NCI-H187 (cell line): ENCODE measurements at places on chromosomes 4 and X.

DNA sequence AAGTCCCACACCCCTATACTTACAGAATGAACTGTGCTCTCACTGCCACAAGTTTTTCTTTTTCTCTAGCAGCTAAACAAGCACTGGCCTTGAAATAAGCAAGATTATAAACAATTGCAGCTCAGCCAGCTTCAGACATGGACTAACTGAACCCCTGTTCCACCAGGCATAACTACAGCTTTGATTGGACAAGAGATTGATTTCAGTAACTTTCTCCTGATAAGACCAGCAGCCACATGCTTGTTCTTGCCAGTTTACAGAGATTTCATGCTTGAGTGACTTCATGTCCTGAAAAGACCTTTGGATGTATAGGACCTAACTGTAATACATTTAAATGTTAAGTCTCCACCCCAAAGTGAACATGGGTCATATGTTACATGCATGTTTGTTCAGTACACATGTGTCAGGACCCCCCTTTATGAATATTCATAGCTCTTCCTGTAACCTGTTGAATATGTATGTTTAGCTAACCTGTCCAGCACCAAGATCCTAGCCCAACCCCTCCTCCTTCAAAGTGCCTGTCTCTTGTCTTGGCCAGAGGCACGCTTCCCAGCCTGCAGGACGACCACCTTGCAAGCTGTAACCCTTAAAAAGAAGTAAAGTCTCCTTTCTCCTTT, 27.9 kb downstream of the ZNF275 start:
- no peak for DNase-seq

- DNase-seq = no peak
Measured at GRCh38 chrX:74521961-74522751, 92.3 kb downstream of the RLIM start.

- peak; percentile 32 for DNase-seq
Measured at GRCh38 chrX:145405012-145405411, 157.7 kb downstream of the SPANXN1 start.

GRCh38 chr4:6926681-6927478, 17.3 kb downstream of the TBC1D14 start:
- no peak for DNase-seq

DNA sequence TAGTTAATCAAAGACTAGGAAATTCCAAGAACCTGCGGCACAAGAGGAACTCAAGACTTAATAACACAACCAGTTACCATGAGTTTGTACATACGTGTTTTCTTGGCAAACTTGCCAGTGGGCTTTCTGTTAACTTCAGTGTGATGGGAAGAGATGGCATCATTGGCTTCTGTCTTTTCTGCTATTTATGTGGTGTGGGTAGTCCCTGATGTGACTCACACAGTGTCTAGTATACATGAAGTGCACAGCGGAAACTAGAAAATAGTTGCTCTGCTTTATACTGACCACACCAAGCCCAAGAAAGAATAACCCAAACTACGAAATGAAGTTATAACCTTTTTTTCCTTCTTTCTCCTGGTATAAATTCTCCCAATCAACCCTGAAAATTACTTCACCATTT, 24.5 kb downstream of the DAPP1 start:
- DNase-seq = no peak

DNA sequence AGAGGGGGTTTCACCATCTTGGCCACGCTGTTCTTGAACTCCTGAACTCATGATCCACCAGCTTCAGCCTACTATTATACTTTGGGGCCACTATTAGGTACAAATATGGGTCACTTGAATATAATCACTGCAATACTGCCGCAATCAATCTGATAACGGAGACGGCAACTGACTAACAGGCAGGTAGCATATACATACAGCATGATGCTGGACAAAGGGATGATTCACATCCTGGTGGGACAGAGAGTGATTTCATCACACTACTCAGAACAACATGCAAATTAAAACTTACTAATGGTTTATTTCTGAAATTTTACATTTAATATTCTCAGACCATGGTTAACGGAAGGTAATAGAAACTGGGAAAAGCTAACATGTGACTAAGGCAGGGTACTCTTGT, 10.9 kb downstream of the LRBA start:
- DNase-seq = no peak

DNA sequence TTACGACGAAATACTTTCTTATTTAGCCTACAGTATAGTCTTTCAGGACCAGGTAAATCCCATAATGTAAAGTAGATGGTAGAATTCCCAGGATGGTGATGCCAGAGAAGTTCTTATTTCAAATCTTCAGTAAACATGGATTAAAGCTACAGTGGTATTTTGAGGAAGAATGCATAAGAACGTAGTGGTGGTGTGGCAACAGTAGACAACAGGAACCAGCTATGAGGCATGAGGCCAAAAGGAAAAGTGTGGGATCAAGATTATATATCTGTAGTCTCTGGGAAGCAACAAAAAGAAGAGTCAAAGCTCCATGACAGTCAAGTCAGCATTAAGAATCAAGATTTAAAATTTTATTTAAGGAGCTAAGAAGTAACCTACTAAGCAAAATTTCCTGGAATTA, 60.2 kb downstream of the METTL14 start:
- DNase-seq = no peak

DNA sequence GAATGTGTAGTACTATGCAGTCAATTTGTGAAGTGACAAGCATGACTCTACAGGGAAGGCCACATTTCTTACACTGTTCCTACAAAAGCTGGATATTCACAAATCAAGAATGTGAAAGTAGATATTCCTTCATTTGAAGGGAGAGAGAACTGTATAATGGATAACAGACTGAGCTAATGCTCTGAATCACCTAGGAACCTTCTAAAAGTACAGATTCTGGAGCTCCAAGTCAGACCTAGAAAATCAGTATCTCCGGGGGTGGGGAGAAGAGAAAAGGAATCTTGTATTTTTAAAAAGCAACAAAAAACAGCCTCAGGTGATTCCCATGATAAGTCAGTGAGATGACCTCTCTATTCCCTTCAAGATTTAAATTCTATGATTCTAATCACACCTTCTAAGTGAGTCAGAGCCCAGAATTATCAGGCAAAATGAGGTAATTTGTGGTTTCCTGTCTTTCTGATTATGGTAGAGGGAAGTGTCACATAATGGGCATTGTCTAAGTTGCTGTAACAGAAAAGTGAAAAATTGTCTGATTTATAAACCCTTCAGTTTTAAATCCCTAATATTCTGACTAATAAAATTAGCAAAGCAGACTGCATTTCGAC, 80.9 kb downstream of the IL21 start:
- DNase-seq = no peak

DNA sequence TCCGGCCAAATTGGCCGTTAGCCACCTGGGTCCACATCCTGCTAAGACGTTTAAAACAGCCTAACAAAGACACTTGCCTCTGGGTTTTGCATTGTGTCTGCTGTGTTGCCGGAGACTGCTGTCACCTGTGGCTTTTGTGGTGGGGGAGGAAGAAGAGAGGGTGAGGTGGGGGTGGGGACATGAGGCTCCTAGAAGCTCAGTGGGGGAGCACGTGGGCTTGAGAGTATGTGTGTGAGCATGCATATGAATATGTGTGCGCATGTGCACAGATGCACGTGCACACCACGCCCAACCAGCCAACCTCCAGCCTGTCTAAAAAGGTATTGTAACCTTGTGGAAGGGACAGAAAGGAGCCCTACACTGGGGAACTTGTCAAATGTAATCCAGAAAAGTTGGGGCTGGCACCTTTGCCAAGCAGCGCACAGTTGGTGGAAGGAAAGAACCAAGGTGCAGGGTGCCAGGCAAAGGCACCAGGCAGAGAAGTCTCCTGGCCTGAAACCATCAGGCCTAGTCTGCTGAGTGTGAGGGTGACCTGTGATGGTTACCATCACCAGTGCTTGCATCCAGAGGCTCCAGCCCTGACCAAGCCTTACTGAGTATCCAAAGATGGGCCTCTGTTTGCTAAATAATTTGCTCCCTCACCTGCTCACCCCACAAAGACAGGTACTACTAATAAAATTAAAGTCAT, 10.1 kb upstream of the SASH3 start:
- DNase-seq = no peak

- DNase-seq = no peak
Measured at GRCh38 chr4:1763550-1764080, 29.5 kb upstream of the FGFR3 start.

DNA sequence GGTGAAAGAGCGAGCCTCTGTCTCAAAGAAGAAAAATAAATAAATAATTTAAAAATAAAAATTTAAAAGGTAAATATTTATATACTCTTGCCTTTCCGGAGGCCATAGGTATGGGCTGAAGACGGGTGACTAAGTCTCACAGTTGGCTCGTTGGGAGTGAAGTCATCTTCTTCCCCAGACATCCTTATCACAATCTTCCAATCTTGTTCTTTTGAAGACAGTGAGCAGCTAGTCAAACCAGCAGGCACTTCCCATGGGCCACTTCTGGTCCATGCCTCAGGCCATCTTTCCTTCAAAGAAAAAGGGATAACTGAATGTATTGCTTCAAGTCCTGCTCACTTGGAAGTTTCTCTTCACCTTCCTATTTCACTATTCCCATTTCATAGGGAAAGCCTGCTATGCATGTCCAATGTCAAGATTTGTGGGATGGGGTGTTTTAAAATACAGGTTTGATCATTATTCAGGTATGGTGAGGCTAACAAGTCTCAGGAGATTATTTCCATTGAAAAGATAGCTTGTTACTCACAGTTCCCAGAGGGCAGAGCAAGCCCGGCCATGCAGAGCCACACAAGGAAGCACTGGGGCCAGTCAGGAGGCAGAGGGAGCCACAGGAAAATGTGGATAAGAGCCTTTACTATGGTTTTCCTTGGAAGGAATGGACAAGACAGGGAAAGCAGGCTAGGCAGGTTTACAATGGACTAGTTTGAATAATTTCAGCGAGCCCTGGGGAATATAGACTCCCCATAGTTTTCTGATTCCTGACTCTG, 33.3 kb upstream of the VCX2 start:
- no peak for DNase-seq

GRCh38 chr4:46994007-46994405, 625 bp upstream of the GABRA4 start:
- no peak for DNase-seq

- no peak for DNase-seq
Measured at GRCh38 chr4:7068279-7068842, 497 bp upstream of the GRPEL1 start.

- no peak for DNase-seq
Measured at GRCh38 chr4:18578307-18578706, 556.8 kb upstream of the LCORL start.

DNA sequence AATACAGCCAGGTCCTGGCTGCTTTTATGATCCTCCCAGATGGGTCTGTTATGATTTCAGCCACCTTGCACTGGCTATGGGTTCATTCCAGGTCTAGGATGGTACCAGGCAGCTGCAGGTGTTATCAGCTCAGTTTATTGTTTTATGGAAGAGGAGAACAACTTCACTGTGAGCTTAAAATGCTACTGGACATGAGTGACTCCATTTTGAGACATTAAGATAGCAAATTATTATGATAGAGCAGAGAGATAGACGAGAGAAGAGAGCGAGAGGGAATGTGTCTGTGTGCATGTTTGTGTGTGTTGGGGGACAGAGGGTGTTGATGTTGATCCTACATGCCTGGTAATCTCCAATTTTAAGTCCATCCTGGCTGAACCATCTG, 820.2 kb downstream of the FSTL5 start:
- DNase-seq = no peak

DNA sequence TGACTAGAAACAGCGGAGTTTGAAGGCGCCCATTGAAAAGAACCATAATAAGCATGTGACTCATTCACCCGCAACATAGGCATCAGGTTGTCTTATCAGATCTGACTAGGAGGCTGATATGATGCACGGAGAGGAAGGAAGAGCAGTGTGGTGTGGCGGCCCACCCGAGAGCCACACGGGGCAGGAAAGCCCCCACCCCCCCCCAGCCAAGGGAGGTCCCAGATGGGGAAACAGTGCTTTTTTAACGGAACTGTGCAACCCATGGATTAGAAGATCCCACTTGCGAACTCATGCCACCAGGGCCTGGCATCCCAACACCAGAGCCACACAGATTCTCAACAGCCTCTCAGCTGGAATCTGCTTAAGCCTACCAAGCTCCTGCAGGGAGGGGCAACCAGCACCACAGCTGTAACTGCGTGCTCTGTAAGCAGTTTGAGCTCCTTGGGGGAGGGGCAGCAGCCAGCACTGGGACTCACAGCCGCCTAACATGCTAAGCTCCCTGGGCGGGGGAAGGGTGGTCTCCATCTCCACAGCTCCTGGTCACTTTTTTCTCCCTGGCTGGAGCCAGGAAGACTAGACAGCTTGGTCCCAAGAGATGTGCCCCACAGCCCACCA, 466.2 kb downstream of the PDGFC start:
- DNase-seq = no peak

DNA sequence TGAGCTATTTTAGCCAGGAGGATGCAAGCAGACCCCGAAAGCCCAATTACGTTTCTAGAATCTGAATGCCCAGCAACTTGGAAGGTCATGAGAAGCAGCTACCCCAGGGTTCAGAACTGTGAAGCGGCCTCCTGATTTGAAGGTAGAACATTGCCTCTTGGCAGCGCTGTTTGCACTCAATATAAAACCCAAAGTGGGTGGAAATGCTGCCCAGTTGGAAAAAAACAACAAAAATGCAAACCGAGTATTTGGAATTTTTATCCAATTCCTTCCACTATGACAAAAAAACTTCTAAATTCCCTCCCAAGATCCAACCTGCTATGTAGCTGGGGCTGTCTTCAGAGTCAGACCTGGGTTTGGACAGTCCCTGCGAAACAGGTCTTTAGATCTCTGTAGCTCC, 103.3 kb upstream of the RBPJ start:
- no peak for DNase-seq

DNA sequence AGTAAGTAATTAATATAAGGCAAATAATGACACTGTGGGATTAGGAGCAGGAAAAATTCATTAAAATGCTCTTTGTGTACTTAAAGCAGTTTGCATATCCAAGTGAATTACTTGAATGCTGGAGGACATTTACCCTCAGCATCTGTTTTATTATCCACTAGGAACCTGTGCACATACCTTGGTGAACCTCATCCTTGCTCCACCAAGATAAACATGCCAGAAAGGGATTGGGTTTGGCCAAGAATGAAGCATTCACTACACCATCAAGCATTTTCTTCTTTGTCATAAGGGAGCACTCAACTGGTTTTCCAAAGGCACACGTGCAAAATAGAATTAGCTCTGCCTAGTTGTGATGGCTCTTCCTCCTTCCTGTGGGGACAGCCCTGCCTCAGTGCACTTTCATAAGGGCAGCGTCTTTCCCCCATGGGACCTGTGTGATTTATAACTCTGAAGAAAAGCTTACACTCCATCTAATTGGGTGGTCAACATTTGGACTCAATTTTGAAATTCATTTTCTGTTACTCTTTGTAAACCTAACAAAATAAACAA, 291.7 kb downstream of the USP46 start:
- DNase-seq = no peak

DNA sequence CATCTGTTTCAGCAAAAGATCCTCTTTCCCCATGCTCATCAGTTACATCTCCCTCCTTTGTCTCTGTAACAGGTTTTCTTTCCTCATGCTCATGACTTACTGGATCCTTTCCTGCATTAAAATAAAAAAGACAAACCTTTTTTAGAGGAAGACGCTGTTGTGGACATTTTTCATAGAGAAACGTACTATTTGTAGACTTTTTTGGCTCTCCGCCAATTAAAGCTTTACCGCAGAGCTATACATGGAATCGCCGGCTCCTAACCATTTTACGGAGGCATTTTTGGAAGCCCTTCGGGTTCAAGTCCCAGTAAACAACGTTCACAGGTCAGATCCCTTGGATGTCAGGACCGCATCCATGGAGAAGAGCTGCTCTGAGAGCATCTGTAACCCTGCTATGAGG, 1.3 kb downstream of the FAM9C start:
- DNase-seq = no peak

GRCh38 chr4:131296192-131296591, 1852.9 kb upstream of the PCDH10 start:
- DNase-seq = no peak
